ENCODE measurements at places on chromosomes 5 and 9.

GRCh38 chr9:122835313-122835731, 6.9 kb upstream of the PDCL start:
- DNase-seq, result no peak

DNA sequence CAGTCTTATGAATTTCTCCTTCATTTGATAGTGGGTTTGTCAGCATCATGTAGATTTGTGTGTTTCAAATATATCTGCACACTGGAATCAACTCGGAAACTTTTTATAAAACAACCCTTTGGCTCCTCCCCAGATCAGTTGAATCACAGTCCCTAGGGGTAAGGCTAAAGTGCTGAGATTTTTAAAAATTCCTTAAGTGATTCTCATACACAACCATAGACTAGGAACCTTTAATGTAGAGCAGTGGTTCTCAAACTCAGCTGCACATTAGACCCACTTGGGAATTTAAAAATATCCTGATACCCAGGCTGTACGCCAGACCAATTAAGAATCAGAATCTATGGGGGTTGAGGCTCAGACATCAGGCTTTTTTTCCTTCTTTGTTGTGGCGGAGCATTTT, 17.5 kb upstream of the JAK2 start:
- no peak for DNase-seq

DNA sequence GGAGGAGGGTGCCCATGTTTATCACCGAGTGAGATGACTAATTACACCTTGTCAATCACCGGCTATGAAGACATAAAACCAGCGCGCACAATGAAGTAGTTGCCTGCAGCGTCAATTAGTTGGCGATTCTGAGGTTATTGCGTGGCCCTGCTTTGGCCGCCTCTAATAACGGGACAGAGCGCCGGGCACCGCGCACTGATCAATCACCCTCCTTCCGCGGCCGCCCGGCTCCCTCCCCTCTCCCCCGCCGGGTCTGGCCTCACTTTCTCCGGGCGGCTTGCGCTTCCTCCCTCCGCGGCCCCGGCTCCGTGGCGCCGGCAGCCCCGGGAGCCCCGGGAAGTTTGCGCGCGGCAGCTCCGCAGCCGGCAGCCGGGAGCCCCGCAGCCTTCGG, 3.3 kb upstream of the LHX2 start:
- no peak for DNase-seq

DNA sequence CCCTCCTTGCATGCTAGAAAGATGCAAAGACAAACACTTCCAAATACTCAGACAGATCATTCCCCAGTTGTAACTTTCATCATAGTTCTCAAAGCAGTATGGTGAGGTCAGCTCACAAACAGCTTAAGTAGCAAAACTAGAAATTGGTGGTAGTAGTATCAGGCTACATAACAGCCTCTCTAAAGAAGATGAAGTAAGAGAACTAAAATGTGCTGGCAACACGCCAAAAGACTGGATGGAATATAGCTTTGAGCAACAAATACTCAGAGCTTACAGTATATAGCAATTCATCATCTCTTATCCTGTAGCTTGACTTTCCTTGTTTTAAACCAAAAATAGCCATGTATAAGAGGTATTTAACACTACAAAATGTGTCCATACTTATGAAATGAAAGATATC, 7.5 kb downstream of the PFDN1 start:
- DNase-seq, result no peak

- no peak for DNase-seq
These were observed 261.6 kb downstream of the BNC2 start for GRCh38 chr9:16608906-16609305.

- DNase-seq, result no peak
These were observed 20.6 kb downstream of the ARL15 start for GRCh38 chr5:54289769-54290168.

DNA sequence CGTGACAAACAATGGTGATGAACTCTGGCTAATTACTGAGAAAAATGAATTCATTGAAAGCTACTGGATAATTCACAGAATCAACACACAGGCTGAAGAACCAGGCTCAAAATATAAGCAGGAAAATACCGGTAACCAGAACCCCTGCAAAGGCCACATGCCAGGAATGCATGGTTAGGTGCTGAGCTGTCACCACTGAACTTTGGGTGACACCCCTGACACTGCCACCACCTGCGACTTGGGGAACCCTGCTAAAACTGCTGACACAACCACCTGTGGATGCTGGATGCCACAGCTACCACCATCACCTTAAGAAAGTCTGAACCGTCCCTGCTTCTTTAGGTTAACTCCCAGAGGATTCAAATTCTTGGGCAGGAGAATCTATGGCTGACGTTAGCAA, 72.0 kb upstream of the NR4A3 start:
- DNase-seq, result no peak

DNA sequence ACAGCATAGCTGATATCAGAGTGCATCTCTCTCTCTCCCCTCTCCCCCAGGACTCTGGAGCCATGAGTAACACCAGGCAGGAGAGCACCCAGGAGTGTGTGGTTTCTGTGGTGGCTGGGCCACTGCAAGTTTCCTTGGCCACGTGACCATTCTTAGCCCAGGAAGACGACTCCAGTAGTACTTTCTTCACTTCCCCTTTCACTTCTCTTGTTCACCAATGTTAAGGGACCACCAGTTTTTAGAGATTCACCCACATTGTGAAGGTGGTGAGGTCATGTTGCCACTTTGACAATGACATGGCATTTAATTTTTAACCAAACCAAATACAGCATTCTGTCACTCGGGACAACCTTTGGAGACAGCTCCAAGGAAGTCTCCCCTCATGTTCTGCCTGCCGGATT, 17.9 kb upstream of the DAPK1 start:
- DNase-seq, result peak; percentile 44

- no peak for DNase-seq
These were observed 388.5 kb downstream of the CAAP1 start for GRCh38 chr9:26504057-26504456.

DNA sequence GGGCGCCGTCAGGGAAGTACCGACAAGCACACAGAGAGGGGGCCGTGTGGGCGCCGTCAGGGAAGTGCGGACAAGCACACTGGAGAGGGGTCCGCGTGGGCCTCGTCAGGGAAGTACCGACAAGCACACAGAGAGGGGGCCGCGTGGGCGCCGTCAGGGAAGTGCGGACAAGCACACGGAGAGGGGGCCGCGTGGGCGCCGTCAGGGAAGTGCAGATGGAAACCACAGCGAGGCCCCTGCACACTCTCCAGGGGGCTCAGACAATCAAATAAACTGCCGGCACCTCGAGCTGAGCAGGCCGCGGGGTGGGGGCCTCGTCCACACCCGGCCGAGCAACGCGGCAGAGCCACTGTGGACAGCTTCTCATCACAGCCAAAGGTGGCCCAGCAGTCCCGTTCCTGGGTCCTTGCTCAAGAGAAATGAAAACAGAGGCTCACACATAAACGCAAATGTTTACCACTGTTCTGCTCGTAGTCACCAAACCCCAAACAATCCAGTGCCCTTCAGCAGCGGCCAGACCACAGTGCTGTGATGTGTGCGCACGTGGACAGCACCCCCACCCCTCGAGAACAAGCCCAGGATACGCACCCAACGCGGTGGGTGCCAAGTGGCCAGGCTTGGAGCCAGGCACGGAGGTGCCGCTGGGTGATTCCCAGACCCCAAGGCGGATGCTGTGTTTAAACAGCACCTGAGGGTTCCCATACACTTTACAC, 24.7 kb downstream of the TPPP start:
- DNase-seq, result no peak

- DNase-seq, result no peak
These were observed 8.3 kb upstream of the CXXC5 start for GRCh38 chr5:139639619-139640380.

- DNase-seq, result no peak
These were observed 16.9 kb upstream of the FER start for GRCh38 chr5:108730617-108731340.

All from stimulated activated naive B cell treated with anti-CD40 and anti-IgM and Interleukin-4, amounts not matched to agents 10 μg/mL and 1 μg/mL and 100 μg/mL, for 72 hours (primary cell).